Activated naive CD8-positive, alpha-beta T cell treated with anti-CD3 and anti-CD28 coated beads for 36 hours (primary cell): ENCODE measurements at places on chromosomes 4 and X. TPM values are rescaled to one million over a fixed set of nuclear protein-coding genes. Genes with fewer than 3 reads are reported as not detected.

DNA sequence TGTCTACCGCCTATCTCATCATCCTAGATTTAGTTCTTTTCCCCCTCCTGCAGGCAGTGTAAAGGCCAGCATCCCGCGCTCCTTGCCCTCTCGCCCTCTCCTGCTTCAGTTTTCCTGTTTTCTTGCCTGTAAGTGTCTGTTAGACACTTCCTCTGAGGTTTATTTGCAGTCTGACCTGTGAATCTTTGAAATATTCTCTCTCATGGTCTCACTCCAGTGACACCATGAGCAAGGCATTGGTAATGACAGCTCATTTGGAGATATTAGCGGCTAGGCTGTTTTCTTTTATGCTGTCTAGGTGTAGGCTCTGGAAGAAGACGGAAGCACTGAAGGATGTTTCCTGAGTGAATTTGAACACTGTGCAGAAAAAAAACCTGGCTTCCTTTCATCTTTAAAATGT lies 179.6 kb downstream of the KDR start:
- no peaks in the 10 kb centered on the region for H3K36me3 ChIP-seq
- no peak overlapping the region for H3K4me3 ChIP-seq
- H3K4me1 ChIP-seq = peaks cover 19% of the 10 kb centered on the region
- H3K27me3 ChIP-seq = no peaks in the 10 kb centered on the region
- DNase-seq = no peak

DNA sequence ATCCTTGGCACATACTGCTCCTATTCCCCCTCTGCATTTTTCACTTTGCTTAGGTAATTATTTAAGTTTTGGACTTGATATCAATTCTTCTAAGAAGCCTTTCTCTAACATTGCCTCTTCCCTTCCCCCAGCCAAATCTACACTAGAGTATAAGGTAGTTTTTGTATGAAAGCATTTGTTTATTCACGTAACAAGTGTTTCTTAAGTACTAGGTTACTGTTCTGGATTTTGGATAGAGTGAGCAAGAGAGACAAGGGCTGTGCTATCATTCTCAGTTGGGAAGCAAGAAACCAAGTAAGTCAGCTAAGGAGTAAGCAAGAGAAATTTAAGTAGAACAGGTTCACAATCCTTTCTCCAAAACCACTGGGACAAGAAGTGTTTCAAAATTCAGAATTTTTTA lies 55.9 kb upstream of the HHIP start:
- no peak overlapping the region for H3K27ac ChIP-seq
- DNase-seq = no peak
- H3K36me3 ChIP-seq = no peaks in the 10 kb centered on the region
- H3K4me3 ChIP-seq = no peak overlapping the region
- no peaks in the 10 kb centered on the region for H3K27me3 ChIP-seq
- H3K4me1 ChIP-seq = no peaks in the 10 kb centered on the region

- no peak overlapping the region for H3K4me3 ChIP-seq
- no peaks in the 10 kb centered on the region for H3K4me1 ChIP-seq
- peaks cover 7% of the 10 kb centered on the region for H3K27me3 ChIP-seq
- H3K36me3 ChIP-seq = no peaks in the 10 kb centered on the region
Measured at GRCh38 chrX:132843363-132843762, 115.1 kb downstream of the HS6ST2 start.

DNA sequence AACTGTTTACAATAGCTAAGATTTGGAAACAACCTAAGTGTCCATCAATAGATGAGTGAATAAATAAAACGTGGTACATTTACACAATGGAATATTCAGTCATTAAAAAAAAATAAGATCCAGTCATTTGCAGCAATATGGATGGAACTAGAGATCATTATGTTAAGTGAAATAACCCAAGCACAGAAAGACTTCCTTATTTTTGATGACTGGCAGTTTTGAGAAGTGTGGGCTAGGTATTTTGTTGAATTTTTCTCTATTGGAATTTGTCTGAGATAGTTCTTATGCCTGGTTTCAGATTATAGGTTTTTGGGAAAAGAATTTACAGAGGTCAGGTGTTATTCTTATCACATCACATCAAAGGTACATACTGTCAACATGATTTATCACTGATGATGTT lies 293.8 kb upstream of the ARSJ start:
- no peaks in the 10 kb centered on the region for H3K27me3 ChIP-seq
- no peak for DNase-seq

GRCh38 chr4:40621592-40622512 lies 7.8 kb downstream of the RBM47 start:
- no peak overlapping the region for H3K4me3 ChIP-seq
- H3K27me3 ChIP-seq = peaks cover 20% of the 10 kb centered on the region
- H3K36me3 ChIP-seq = peaks cover 4% of the 10 kb centered on the region

GRCh38 chrX:33149085-33149484 lies 62.3 kb downstream of the DMD start:
- H3K4me3 ChIP-seq = no peak overlapping the region
- no peak overlapping the region for H3K27ac ChIP-seq
- no peaks in the 10 kb centered on the region for H3K27me3 ChIP-seq
- no peaks in the 10 kb centered on the region for H3K4me1 ChIP-seq

- DNase-seq = peak; percentile 27
- peaks cover 6% of the 10 kb centered on the region for H3K36me3 ChIP-seq
- H3K4me1 ChIP-seq = peaks cover 4% of the 10 kb centered on the region
- H3K4me3 ChIP-seq = no peak overlapping the region
- H3K27ac ChIP-seq = no peak overlapping the region
Measured at GRCh38 chrX:15686818-15687685, 22.4 kb upstream of the CLTRN start.

DNA sequence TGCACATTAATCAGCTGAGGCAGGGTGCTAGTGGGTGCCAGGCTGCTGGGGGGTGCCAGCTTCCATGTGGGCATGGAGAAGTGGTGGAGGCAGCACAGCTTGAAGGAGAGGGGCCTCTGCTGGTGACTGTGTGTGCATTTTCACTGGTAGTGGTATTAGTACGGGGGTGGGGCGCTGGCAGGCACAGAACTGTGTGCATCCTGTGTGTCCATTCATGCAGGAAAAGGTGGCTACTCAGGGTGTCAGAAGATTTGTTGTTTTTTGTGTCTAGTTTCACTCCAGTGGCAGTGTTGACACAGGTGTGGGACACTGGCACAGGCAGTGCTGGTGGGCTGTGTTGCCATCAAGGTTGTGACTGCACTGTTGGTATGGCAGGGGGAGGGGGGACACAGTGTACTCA lies 1303.6 kb downstream of the FAM133A start:
- H3K36me3 ChIP-seq = no peaks in the 10 kb centered on the region
- no peak for DNase-seq
- no peak overlapping the region for H3K4me3 ChIP-seq
- H3K27me3 ChIP-seq = no peaks in the 10 kb centered on the region

The SULT1B1 gene
- total RNA-seq = 0.64 TPM

The WAS gene
- total RNA-seq = 89.8 TPM

The XK gene
- total RNA-seq = 0.06 TPM

The SSX1 gene
- not detected for total RNA-seq

The SH3RF1 gene
- 0.87 TPM for total RNA-seq

The STBD1 gene
- not detected for total RNA-seq
